ENCODE measurements at places on chromosomes 1 and 21.

DNA sequence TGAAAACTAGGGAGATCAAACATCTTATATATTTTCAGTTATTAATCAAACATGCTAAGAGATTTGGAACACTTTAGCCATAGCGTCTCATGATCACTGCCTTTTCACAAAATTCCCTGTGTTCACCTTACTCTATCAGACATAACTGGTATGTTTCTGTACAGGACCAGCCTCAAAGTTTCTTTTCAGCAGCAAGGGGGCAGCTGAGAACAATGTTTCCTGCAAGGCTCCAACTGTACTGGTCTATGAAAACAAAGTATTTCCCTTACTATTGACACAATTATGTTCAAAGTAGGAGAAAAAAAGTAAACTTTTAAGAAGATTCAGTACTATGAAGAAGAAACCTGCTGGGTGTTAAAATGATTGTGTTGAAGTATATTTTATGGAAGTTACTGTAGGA is 98.5 kb downstream of the ATF6 start:
- DNase-seq: no peak

DNA sequence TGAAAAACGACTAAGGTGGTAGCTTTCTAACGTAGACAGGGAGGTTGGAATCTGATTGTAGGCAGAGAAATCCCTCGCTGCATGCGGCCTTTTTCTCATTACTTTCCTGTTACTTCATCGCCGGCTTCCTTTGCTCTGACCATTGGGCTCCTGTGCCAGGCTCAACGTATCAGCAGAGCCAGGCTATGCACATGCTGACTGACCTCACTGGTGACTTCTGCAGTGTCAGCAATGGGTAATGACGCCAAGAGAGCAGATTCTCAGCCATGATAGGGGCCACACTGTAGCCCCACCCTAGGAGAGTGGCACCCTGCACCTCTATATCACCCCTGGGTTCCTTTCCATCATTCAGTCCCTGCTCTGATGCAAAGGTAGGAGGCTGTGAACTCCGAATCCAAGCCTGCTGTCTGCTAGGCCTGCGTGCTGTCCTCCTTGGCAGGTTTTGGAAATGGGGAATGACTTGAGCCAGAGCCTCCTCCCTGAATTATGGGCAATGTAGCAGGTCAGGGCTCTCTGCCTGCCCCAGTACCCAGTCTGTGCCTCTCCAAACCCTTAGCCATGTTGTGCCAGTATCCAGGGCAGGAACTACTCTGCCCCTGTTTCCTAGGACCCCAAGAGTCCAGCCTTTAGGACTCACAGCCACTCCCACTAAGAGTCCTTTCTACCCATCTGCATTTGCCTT is 11.4 kb downstream of the PPFIA4 start:
- DNase-seq: no peak

GRCh38 chr21:34909492-34910292 is 139.4 kb downstream of the RUNX1 start:
- DNase-seq: no peak

DNA sequence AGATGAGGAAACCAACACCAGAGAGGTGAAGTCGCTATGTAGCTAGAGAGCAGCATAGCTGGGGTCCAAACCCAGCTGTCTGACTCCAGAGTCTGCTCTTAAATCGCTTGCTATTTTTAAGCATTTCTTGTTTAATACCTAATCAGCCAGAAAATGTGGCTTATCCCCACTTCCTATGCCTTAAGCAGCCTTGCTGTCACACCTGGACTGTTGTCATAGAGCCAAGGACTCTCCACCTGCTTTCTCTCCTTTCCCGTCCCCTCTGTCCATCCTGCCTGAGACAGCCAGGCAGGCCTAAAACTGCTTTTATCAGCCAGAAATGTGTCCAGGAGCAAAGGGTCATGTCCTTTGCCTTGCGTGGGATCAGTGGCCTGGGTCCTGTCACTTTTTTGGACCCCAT is 28.3 kb upstream of the EPHA8 start:
- DNase-seq: no peak

DNA sequence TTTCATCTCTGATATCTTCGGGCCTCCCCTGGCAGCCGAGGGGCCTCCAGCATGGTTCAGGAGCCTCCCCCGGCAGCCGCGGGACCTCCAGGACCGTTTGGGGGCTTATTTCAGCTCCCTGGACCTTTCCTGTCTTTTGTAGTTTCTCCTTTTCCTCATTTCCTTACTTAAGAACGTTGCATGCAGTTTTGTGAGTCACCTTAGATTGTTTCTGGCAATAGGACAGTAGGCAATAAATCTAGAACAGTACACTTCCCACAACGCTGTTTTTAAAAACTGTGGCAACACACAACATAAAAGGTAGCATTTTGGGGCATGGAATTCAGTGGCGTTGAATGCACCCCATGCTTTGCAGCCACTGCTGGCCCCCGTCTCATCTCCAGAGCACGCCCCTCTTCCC is 24.4 kb downstream of the FAAP20 start:
- no peak for DNase-seq

- no peak for DNase-seq
Measured at GRCh38 chr1:178417858-178418257, 78.9 kb downstream of the CLEC20A start.

GRCh38 chr1:245090491-245091090 is 64.2 kb upstream of the KIF26B start:
- DNase-seq: no peak

DNA sequence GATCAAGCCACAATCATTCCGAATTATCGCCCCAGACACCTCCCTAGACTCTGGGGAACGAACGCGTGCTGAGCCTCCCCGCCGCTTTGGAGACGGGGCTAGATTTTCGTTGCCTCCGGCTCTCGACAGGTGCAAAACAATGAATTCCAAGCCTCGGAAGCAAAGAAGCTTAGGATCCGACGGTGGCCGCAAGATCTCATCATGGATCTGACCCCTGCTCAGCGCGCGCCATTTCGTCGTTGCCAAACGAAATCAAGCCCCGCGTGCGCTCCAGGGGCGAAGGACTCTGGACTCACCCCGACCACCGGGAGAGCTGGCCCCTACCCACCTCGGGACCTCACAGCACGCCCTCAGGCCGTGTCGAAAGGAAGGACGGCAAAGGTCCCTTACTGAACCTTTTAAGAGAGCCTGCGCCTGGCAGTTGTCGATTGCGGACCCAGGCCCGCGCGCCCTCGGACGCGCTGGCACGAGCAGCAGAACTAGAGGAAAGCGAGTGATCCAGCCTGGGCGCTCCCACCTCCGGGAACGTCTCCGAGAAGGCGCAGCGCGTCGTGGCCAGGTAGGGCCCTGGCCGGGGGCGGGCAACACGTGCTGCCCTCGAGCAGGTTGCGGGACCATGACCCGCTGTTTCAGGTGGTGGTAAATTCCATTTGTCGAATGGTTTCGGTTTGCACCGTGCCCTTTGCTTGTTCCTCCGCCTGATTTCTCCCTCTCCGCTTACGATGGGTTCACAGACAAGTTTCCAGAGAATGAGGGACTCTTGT is 1.6 kb upstream of the RUNX3 start:
- no peak for DNase-seq

GRCh38 chr1:235190431-235190830 is 29.4 kb upstream of the RBM34 start:
- no peak for DNase-seq

- no peak for DNase-seq
Measured at GRCh38 chr1:107704911-107705310, 260.1 kb downstream of the VAV3 start.

DNA sequence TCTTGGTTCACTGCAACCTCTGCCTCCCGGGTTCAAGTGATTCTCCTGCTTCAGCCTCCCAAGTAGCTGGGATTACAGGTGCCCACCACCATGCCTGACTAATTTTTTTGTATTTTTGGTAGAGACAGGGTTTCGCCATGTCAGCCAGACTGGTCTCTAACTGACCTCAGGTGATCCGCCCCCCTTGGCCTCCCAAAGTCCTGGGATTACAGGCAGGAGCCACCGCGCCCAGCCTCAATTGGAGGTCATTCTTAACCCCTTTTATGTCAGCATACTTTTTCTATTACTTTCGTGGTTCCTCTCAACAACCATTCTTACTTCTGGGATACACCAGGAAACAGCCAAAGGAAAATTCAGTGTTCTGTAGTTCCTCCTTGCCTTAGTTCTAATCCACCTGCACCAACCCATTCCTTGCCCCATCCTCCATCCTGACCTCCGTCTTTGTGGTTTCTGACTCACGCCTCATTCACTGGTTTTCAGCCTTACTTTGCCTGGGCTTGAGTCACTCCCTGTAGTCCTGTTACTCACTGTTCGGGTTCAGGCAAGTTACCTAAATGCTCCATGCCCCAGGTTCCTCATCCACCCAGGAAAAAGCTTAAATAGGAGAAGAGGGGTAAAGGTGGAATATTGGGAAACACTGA is 12.9 kb upstream of the BCL10 start:
- no peak for DNase-seq

DNA sequence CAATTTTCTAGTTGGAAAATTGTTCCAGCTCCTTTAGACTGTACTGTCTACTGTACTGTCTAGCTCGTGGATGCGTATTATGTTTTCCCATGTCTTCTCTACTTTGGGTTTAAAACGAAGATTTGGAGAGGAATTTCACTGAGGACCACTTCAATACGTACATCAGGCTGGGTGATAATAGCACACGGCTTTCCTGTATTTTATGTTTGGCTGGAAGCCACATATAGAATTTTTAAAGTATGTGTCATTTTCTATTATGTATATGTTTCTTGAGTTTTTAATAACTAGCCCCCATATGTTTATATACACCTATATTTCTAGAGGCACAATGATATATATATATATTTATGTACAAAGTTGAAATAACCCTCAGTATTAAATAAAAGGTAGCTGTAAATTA is 226.4 kb downstream of the GREM2 start:
- DNase-seq: no peak

DNA sequence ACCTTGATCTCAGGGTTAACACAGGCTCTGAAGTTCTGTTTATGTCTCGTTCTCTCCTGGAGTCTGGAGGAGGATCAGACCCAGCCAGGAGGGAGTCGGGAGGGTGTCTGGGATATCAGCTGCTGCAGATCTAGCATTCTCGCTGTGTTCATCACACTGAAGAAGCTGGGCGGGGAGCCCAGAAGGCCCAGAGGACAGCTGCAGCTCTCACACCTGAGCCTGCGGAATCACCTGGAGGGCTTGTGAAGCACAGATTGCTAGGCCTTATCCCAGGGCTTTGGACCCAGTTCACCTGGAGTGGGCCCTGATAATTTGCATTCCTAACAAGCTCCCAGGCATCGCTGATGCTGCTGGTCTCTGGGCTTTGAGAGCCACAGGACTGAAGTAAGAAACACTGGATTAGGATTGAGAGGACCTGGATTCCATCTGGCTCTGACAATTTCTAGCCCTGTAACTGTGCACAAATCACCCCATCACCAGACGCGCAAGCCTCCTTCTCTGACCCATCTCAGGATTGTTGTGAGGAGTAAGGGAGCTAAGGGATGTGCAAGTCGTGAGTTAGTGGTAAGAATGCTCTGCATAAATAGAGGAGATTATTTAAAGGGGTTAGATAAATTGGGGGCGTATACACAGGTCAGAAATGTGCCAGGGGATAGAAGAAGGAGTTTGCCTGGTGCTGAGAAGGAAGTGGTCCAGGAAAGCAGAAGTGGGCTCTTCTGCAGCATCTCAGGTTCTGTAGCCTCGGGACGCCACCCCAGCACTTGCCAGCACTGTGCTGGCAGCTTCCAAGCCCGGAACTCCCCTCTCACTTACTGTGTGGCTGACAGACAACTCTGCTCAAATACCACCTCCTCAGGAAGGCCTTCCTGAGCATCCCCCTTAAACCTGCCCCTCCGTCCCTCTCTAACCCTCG is 19.1 kb downstream of the ABCA4 start:
- DNase-seq: no peak

GRCh38 chr1:86508583-86508969 is 38.3 kb upstream of the CLCA4 start:
- no peak for DNase-seq

DNA sequence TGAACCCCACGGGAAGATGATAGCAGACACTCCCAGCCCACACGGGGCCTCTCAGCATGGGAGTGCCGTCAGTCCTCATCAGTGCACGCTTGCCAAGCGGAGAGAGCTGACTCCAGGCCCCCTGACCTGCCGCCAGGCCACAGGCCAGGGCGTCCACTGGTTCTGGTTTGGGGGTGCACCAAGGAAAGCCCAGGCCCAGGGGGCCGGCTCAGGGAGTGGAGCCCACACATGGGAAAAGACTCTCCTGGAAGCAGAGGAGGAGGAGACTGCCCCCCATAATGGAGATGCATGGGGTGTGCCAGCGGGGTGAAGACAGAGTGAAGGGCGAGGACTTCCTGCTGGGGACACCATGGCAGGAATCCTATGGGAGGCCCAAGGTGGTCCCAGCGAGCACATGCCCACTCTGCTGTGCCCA is 6.4 kb downstream of the TRIM11 start:
- DNase-seq: no peak

DNA sequence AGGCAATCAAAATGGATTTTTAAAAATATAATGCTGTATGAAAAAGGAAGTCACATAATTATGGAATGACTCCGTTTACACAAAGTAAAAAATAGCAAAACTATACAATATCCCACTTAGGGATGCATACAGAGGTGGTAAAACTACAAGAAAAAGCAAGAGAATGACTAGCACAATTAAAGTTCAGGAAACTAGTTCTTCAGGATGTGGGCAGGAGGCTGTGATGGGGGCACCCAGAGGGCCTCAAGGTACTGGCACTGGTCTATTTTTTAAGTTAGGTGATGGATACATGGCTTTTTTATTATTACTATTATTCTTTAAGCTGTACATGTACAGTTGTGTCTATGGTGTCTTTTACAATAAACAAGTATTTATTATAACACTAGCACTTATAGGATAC is 1.4 kb upstream of the ZC3H12A start:
- DNase-seq: no peak

DNA sequence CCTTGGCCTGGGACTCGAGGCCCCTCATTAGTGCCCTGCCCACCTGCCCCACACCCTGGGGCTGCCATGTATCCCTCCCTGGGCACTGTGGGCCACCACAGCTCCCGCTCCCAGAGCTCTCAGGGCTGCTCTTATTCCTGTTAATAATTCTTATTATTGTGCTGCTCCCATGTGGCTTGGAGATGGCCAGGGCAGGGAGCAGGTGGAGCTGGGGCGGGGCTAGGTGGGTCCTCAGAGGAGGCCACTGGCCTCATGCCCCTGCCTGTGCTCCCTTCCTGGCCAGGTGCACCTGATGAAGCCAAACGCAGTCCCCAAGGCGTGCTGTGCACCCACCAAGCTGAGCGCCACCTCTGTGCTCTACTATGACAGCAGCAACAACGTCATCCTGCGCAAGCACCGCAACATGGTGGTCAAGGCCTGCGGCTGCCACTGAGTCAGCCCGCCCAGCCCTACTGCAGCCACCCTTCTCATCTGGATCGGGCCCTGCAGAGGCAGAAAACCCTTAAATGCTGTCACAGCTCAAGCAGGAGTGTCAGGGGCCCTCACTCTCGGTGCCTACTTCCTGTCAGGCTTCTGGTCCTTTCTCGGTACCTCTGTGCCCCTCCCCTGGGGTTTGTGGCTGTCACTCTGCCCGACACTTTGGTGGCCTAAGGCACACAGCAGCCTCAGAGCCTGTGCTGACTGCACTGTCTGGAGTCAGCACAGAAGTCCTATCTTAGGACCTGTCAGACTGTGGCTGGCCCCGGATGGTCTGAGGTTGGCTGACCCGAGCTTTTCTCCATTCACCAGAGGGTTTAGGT is 34.1 kb downstream of the BMP8A start:
- DNase-seq: no peak

GRCh38 chr1:234525099-234525799 is 46.3 kb upstream of the TARBP1 start:
- DNase-seq: no peak
